HEK293T (cell line): ENCODE measurements at places on chromosomes 7 and 10.

DNA sequence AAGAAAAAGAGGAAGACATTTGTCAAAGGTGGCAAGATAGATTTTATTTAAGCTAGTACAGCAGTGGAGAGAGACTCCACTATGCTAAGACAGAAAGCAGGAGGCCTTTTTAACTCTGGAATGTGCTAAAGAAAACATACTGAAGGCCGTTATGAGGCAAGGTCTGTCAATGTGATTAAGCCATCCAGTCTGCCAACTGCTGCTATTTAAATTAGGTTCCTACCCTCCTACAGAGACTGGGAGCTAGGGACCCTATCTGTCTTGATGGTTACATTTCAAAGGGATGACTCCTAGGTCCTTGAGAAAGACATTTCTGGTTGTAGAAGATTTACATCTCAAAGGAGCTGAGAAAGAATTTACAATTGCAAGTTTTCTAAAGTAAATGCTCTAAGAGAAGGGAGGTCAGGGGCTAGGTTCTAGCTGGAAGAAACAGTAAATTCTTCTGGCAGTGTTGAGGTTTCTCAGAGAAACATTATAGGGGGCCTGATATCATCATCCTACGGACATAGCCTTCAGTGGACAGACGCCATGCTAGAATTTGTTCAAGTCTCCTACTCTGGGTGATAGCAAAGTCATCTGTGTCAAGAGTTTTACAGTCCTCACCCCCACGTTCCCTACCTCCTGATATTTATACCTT lies 211.6 kb downstream of the PHF14 start:
- no peak for DNase-seq

DNA sequence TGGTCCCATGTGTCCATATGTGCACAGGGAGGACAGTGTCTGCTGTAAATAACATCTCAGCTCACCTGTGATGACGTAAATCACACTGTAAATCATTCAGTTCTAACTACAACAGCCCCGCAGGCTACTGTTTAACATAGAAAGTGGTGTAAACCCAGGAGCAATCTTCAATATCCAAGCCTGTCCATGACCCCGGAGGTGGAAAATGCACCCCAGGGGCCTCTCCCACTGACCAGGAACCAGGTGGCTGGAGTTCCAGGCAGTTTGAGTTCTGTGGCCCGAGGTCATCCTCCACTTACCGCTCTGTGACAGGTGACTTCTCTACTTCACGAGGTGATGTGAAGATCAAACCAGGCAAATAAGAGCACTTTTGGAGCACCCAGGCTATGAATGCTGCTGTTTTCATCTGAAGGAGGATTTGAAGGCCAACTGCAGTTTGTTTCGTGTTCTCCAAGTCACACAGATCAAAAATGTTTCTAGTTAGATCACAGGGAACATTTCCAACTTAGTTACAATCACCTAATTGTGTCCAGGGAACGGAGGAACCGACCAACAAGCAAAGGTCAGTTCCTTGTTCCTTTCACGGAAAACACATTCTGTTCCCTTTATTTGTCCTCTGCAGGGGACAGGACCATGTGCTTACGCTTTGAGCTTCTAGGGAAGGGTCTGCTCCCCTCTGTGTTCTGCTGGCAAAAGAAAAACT lies 131.8 kb downstream of the WDR37 start:
- no peak for DNase-seq

- DNase-seq, result no peak
Observed at GRCh38 chr7:120114626-120115025, 158.3 kb upstream of the KCND2 start.

GRCh38 chr7:11208883-11209465 lies 235.3 kb downstream of the PHF14 start:
- no peak for DNase-seq

DNA sequence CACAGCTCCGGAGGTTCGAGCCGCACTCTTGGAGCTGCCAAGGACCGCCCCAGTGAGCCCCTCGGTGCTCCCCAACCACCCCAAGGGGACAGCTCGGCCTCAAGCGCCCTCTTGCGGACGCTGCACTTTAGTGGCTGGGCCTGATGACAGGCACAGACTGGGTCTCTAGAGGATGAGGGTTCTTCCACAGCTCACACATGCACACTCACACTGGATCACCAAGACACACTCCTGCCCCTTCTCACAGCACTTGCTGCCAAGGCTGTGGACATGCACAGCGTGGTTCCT lies 2.1 kb downstream of the RET start:
- DNase-seq, result peak; percentile 60

DNA sequence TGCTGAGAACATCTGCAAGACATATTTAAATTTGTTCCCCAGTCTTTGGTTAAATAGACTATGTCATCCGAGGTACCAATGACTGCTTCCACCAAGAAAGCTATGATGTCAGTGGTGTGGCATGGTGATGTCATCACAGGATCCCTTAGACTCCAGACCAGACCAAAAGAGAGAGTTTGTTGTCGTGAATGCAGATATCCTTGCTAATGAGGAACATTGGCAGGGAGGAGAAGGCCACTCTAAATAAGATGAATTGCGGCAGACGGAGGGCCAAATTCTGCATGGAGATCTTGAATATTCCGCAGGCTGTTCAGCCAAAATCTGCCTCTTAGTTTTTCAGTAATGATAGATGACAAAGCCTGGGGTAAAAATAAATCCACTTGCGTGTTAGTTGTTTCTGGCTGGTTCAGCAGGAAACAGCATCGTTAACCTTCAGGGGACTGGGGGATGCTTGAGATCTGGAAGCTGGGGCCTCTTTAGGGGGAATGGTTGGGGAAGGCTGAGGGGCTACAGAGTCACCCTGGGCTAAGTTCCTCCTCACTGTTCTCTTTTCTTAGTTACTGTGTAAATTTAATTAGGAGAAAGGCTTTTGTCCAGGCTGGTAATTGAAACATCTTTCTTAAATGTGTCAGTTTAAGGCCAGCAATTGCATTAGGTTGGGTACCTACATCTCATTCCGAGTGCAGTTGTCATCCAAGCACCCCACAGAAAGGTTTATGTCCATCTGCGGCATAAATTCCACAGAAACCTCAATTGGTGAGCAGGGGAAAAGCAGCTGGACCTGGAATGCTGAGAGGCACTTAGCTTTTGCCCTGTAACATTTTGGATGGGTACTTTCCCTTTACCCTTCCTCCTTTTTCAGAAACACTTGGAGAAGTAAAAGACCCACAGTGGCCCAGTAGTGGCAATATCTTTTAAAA lies 11.6 kb upstream of the CAMK1D start:
- DNase-seq, result no peak

DNA sequence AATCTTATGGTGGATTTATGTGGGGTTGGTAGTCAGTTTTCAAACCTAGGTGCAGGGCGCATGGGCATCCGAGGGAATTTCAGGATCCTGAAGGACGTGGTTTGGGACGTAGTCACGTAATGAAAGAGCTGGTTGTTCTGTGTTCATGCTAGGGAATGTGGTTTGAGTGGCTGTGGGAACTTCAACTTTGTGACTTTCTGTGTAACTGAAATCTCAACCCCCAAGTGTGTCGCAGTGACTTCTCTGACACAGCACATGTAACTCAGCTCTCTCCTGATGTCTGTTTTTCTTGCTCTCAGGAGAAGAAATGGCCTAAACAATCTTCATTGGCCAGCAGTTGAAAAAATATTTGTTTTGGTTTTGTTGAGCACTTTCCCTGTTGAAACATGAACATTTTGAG lies 199.0 kb downstream of the PTEN start:
- no peak for DNase-seq

GRCh38 chr7:54546081-54546985 lies 4.2 kb downstream of the VSTM2A start:
- peak; percentile 70 for DNase-seq

DNA sequence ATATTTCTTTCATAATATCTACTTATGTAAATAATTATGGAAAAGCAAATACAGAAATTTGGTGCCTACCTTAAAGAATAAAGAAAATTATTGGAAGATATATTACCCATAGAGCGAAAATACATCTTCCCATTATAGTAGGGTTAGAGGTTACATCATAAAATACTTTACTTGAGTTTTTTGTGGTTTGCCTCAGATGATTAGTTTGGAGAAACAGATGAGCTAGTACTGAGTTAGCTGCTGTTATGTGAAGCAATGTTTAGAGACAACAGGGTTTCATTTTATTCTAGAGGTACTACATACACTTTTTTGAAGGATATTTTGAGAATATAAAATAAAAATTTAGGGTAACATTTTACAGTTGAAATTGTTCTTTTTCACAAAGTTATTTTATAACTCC lies 2.9 kb upstream of the MLLT10 start:
- DNase-seq, result no peak

- no peak for DNase-seq
Observed at GRCh38 chr10:79086822-79087221, 18.1 kb downstream of the ZMIZ1 start.

- DNase-seq, result no peak
Observed at GRCh38 chr7:137305901-137306621, 37.5 kb downstream of the PTN start.

- DNase-seq, result no peak
Observed at GRCh38 chr10:83076443-83076842, 1062.9 kb upstream of the GHITM start.

DNA sequence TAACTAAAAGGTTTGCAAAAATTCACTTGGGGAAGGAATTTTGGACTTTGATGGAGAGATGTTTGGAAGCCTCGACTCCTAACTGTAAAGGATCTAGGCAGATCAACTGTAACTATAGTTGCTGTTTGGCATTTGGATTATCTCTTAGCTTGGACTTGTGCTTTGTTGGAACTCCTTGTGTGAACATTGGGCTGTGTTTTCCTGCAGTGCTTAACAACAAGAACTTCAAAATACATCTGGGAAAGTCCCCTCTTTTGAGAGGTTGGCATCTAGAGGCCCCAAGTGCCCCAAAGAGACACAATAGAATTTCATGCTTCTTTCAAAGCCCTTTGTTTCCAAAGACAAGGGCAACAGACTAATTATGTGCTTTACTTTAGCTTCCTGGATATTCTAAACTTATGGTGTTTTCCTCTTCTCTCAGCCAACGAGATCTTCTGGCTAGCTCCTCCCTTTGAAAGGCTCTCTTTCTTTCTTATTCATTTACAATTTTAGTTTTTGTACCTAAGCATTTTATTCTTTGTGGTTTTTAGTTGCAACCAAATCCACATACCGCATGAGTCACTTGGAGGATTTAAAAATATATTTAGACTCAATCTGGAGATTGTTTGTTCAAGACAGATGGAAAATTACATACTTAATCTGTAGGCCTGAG lies 11.6 kb downstream of the ABCA13 start:
- DNase-seq, result no peak

DNA sequence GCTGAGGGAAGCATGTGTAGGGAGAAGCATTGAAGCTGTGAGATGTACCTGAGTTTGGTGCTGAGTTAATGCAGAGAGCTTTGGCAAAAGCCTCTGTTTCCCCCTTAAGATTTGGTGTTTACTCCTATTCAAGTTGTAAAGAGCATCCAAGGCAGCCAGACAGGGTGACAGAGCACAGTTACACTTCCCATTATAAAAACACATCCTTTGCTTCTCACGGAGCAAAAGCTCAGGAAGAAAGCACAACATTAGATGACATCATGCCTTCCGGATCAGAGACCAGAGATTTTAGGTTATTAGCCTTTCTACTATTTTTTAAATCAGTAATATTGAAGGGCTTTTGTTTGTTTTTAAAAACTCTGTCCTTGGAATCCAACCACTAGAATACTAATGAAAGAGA lies 182.9 kb downstream of the DOCK4 start:
- DNase-seq, result no peak

DNA sequence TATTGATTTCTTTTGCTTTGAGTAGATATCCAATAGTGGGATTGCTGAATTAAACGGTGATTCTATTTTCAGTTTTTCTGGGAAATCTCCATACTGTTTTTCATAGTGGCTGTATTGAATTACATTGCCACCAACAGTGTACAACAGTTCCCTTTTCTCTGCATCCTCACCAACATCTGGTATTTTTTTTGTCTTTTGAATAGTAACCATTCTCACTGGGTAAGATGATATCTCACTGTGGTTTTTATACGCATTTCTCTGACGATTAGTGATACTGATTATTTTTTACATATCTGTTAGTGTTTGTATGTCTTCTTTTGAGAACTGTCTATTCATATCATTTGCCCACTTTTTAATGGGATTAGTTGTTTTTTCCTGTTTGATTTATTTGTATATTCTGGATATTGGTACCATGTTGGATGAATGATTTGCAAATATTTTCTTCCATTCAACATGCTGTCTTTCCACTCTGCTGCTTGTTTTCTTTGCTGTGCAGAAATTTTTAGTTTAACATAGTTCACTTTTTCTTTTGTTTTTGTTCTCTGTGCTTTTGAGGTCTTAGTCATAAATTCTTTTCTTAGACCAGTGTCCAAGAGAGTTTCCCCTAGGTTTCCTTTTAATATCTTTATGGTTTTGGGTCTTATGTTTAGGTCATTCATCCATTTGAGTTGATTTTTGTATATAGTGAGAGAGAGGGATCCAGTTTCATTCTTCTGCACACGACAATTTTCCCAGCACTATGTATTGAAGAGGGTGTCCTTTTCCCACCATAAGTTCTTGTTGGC lies 584.7 kb downstream of the PHTF2 start:
- DNase-seq, result no peak

DNA sequence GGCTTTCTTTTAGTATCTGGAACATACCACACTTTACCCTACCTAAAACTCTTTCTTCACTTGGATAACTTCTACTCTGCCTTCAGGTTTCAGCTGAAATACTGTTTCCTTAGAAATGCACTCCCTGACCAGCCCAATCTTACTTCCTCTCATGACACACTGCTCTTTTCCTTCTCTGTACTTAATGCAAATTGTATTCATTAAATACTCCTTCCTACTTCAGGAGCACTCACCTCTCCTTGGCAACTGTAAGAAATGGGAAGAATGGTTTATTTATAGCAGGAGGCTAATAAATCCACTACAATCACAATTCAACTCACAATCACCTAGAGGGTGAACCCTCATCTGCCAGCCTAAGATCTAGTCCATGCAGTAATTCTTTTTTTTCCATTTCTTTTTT lies 15.2 kb downstream of the ZCWPW1 start:
- DNase-seq, result no peak

DNA sequence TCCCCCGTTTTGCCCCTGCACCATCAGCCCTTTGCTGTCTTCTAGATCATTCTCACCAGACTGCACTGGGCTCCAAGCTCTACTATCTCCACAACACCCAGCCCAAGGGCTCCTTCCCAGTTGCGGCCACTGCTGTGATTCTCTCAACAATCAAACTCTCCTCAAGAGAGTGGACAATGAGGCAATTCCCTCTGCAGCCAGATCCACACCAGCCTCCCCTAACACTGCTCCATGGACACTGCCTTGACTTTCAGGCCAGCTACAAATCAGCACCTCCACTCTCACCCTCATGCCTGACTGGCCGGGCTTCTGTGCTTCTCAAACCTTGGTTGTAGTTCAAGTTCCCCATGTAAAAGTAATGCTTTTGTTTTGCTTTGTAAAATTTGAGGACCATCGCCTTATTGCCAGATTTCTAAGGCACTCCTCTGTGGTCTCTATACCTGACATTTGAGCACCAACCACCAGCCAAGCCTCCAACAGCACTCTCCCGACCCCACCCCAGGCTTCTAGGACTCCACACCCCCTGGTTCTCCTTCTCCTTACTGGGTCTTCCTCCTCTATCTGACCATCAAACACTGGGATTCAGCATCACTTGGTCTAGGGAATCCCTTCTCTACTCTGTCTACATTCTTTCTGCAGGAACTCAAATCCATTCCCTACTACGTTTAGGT lies 45.4 kb downstream of the PPIF start:
- DNase-seq, result no peak

GRCh38 chr7:134028853-134029252 lies 98.3 kb upstream of the LRGUK start:
- DNase-seq, result no peak

GRCh38 chr10:121322776-121323175 lies 275.5 kb downstream of the FGFR2 start:
- DNase-seq, result no peak
